ENCODE measurements at places on chromosomes 6 and 20. TPM values are rescaled to one million over a fixed set of nuclear protein-coding genes. Genes with fewer than 3 reads are reported as not detected.

DNA sequence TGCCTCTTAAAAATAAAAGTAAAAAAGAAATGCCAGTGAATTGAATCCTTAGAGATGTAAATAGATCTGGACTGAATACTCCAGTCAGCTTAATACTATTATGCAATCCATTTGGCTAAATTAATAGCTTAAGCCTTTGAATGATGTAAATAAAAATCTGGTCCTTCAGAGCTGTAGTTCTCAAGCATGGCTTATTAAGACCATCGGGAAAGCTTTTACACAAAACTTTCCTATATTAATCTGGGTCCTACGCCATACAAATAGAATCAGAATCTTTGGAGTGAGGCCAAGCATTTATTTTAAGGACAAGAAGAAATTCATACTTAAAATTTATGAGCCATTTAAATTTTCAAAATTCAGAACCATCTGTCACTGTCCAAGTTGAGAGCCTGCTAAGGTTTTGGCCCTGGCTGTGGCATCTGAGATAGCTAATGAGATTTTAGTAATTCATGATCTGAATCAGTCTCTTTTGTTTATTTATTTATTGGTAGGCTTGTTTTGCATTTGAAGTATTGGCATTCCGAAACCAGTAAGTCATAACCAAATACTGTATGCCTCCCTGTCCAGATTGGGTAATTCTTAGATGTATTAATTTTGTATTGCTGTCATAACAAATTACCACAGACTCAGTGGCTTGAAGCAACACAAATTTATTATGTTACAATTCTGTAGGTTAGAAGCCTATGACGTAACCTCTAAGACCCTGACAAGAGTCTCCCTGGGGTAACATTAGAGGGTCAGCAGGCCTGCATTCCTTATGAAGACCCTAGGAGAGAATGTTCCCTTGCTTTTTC, 228.1 kb upstream of the RAB32 start:
- DNase-seq: no peak

GRCh38 chr6:108435391-108435790, 125.3 kb upstream of the FOXO3 start:
- DNase-seq: no peak

DNA sequence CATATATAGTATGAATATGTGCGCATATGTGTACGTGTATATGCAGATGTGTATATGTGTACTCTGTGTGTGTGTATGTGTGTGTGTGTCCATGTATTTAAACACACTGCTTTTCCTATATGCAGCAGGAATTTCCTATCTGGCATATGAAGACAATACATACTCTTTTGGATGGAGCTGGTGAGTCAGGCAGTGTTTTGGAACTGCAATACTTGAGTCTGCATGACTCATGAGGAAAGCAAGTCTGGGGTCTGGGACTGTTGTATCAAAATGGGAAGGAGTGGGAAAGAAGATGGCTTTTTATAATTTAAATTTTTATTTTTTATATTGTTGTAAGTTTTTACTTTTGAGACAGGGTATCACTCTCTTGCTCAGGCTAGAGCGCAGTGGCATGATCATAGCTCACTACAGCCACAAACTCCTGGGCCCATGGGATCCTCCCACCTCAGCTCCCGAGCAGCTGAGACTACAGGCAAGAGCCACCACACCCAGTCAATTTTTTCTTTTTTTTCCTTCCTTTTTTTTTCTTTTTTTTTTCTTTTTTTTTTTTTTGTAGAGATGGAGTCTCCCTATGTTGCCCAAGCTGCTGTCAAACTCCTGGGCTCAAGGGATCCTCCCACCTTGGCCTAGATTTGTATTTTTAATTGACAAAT, 72.2 kb downstream of the ATXN1 start:
- peak; percentile 83 for DNase-seq

DNA sequence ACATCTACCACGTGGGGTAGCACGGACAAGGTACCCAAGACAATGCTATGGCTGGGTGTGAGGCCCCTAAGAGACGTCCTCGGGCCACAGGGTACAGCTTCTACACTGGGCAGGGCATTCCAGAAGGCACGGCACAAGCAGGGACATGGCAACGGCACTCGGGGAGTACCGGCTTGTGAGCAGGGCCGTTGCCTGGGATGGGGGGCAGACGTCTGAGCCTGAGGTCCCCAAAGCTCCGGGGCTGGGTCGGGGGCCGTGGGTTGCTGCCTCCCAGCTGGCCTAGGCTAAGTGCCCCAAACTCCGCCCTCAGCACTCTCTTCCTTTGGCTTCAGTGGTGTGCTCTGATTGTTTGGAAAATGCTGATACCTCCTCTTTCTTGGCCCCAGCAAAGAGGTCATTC, 110.6 kb downstream of the SULF2 start:
- no peak for DNase-seq

GRCh38 chr6:31730631-31731086, 1.6 kb upstream of the DDAH2 start:
- DNase-seq: no peak

DNA sequence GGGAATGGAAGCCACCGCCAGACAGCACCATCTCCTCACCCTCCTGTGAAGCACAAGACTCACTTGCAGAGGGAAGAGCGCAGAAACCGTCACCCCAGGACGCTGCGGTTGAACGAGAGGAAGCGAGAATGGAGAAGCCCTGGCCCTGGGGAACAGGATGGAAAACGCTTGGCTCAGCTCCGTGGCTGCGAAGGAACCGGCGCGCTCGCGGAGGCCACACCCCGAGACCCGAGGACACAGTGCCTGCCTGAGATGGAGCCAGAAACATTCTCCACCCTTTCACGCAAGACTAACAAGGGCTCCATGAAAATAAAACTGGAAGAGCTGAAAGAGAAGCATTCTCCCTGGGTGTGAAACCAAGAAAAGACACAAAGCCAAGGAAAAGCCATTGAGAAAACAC, 25.3 kb upstream of the CHRNA4 start:
- no peak for DNase-seq

DNA sequence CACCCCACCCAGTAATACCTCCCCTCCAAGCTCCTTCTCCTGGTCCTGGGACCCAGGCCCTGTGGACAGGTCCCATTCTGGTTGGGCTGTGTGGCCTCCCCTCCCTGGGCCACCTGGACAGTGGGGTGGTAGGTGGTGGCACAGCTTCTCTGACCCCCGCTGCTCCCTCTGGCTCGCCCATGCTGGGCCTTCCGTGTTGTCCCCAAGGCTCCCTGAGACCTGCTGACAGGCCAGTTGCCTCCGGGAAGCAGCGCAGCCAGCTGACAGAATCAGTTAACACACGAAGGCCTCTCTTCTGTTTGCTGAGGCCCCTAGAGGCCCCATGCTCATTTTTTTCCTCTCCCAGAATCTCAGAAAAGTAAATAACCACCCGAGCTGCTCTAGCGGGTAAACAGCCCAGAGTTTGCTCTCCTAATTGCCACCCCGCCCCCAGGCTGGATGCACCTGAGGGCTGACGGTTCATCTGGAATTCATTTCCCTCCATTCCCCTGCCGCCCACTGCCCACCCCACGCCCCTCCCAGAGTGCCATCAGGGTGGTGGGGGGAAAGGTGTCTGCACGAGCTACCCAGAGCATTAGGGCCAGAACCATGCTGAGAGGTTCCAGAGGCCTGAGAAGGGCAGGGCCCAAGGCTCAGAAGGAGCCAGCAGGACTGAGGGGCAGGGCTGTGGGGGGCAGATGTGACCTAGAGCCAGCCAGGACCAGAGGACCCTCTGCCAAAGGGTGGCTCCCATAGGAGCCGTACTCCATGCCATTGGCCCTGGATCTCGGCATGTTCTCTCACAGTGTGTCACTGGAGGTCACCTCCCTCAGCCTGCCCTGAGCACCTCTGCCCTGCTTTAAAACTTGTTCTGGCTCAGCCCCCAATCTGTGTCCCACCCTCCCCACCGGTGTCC, 157.5 kb downstream of the GRM4 start:
- DNase-seq: no peak

- no peak for DNase-seq
Measured at GRCh38 chr6:44665143-44665542, 277.6 kb downstream of the CDC5L start.

- no peak for DNase-seq
Measured at GRCh38 chr20:17317341-17317740, 90.5 kb downstream of the PCSK2 start.

DNA sequence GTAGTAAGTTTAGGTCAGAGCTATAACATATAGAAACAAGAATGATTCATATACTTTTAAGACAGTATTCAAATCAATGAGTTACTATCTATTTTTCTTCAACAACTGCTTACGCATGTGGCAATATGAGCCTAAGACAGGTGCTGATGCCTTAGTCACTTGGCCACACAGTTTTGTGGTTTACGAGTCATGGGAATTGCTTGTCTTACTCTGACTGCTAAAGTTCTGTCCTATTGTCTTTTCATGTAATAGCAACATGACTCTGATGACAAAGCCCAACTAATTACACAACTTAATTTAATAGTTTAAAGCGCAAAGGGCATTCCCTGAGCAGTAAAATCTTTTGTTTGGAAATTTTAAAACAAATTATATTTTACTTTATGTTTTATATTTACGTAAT, 159.3 kb upstream of the CENPW start:
- peak; percentile 86 for DNase-seq

GRCh38 chr6:34554291-34555006, 1.7 kb downstream of the SPDEF start:
- no peak for DNase-seq

DNA sequence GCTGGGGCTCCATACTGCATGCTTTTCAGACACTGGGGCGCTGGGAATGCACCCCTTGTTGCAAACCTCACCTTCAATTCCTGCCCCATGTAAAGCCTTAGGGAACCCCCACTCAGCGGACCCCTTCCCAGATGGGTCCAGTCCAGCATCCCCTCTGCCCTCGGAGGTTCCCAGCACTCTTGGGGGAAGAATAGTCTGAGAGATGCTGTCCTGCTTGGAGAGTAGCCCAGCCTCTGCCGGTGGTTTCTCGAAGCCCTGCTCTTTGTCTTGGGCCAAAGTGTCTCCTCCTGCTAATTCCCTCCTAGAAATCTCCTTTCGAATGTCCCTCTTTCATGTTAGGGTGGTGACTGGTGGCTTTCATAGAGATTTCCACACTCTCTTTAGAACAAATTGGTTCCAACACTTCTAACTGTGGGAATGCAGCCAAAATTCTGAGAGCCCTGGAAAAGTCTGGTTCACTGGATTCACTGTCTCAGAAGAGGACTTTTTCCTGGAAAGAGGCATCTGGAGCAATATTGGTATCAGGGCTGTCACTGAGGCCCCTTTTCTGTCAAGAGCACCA, 24.9 kb upstream of the SULF2 start:
- peak; percentile 76 for DNase-seq

DNA sequence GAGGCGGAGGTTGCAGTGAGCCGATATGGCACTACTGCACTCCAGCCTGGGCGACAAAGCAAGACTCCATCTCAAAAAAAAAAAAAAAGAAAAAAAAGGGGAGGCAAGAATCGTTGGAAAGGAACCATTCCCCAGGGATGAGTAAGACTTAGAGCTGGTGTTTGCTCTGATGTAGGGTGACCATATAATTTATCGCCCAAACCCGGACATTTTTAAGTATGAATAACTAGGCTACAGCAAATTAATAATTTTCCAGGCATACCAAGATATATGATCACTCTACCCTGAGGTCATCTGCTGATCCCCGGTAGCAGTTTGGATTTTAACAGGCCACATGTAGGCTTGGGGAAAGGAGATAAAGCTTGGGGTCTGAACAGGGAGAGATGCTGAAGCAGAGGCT, 260.9 kb downstream of the BTBD9 start:
- no peak for DNase-seq

DNA sequence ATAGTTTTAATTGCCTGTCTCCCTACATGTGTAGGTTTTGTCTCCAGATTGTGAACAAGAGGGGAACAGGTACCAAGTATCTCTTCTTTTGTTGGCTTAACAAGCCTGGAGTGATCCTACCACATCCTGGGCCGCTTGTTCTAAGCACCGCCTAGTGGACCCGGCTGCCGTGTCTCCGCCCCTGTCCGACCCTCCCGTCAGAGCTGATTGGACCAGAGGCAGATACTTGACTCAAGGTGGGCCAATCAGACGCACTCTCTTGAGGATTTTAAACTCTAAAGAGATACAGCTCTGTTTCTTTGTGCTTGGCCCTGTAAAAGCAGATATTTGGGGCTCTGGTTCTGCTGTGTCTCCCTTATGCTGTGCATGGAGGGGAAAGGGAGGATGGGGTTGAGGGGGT, 68.2 kb downstream of the PRDM1 start:
- DNase-seq: no peak

DNA sequence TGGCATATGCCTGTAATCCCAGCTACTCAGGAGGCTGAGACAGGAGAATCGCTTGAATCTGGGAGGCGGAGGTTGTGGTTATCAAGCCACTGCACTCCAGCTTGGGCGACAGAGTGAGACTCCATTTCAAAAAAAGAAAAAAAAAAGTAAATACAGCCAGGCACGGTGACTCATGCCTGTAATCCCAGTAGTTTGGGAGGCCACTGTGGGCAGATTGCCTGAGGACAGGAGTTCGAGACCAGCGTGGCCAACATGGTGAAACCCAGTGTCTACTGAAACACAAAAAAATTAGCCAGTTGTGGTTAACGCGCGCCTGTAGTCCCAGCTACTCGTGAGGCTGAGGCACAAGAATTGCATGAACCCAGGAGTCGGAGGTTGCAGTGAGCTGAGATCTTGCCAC, 1.5 kb upstream of the NINL start:
- DNase-seq: peak; percentile 55

- DNase-seq: no peak
Measured at GRCh38 chr6:154502553-154502952, 7.9 kb downstream of the CNKSR3 start.

DNA sequence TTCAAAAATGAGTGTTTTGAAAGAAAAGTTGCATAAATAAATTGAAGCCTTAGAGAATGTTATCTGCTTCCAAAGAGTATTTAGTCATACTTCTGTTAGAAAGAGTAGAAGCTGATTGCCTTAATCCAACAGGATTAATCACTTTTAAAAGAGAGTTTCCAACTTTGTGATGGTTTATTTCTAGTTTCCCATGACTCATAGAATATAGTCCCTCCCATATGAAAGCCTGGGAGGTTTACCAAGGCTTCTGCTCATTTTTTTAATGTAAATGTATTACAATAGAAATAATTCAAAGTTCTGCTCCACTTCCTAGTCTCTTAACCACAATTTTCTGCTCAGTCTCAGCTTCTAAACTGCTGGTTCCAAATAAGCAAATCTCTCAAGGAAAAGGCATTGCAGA, 118.0 kb upstream of the IRAK1BP1 start:
- DNase-seq: peak; percentile 10

GRCh38 chr20:4153251-4153650, 137.9 kb upstream of the RNF24 start:
- no peak for DNase-seq

DNA sequence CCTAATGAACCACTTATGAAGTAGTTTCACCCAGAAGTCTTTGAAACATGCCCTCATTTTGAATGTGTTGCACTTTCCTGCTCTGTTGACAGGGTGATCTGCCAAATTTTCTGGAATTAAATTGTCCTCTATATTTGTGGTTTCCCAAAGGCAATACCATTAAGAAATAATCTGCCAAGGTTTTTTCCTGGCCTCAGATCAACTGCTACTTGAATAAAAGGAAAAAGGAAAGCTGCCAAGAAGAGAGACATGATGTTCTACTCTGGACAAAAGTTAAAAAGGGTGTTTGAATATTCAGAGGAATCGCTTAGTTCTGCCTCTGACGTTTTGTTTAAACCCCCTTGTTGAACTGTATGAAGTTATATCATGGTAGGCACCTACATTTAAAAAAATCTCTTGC, 37.4 kb upstream of the ARMH2 start:
- no peak for DNase-seq

NT5E gene
- 427 TPM for total RNA-seq

ME1 gene
- 18.9 TPM for total RNA-seq

MUC22 gene
- not detected for total RNA-seq

VNN1 gene
- total RNA-seq: 0.24 TPM

PCMT1 gene
- total RNA-seq: 312 TPM

ADGRF4 gene
- under 0.01 TPM for total RNA-seq

LAMA2 gene
- total RNA-seq: 0.84 TPM

MUCL3 gene
- not detected for total RNA-seq

All from RPMI7951 (cell line).